Amniotic epithelial cell (primary cell): ENCODE measurements at places on chromosomes 6 and 20.

- no peak for DNase-seq
Observed at GRCh38 chr6:131640576-131640975, 3.5 kb downstream of the ENPP3 start.

GRCh38 chr20:62240020-62240685, 1.8 kb downstream of the OSBPL2 start:
- DNase-seq: no peak

GRCh38 chr20:49446808-49447207, 35.7 kb downstream of the KCNB1 start:
- DNase-seq: peak; percentile 13

DNA sequence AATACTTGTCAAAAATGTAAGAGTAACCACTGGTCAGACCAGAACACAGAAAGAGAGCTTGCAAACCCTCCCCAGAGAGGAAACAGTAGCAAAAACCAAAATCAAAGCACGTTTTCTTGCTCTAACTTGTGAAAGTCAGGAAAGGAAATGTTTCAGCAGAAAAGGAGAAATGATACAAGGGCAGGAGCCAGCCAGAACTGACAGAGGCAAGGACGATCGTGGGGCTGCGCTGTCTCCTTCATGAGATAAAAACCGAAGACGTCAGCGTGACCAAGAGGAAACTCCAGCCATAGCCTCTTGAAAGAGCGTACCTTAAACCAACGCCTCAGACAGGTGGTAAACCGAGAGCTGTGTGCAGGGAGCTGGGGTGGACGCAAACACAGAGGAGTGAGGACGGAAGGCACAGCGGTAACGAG, 27.5 kb downstream of the LAMA5 start:
- no peak for DNase-seq

DNA sequence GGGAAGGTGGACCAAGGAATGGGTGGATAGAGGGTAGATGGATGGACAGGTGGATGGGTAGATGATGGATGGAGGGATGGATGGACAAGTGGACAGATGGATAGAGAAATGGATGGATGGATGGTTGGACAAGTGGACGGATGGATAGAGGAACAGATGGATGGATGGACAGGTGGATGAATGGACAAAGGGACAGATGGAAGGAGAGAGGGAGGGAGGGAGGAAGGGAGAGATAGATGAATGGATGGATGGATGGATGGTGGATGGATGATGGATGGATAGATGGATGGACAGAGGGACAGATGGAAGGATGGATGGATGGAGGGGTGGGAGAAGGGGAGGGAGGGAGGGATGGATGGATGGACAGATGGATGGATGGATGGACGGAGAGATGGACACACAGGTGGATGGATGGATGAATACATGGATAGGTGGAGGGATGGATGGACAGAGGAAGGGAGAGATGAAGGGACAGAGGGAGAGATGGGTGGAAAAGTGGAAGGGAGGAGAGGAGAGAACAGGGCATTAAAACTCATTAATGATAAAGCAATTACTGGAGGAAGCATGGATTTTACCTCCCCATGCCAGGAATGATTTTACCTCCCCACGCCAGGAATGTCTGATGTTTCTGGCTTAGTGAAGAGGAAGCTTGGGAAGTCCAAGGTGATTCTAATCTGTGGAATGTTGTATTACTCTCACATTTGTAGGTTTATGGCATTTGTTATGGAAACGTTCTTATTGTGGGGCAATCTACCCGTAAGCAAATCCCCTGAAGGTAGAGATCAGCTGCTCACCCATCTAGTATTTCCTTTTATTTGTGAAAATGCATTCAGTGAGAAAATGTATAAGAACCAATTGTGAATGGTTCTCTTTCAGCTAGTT, 383.3 kb downstream of the TAF4 start:
- no peak for DNase-seq

DNA sequence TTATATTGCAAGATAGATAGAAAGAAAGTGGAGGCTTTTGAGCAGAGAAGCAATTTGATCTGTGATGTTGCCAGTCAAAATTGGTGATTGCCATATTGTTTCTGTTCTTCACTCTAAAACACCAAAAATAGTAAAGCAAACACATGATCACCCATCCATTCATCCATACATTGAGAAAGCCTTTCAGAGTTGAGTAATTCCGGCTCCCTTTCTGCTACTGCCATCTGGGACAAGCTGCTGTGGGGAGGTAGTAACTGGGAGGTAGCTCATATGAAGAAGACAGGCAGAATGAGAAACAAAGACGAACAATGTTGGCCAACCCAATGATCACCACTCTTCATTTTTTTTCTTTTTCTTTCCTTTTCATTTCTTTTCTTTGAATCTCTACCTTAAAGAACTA, 51.1 kb upstream of the HBS1L start:
- DNase-seq: no peak

GRCh38 chr20:36975099-36975818, 23.8 kb upstream of the SAMHD1 start:
- no peak for DNase-seq

GRCh38 chr6:3348821-3349220, 90.1 kb downstream of the PSMG4 start:
- no peak for DNase-seq
